ENCODE measurements at places on chromosomes 5 and 9.

GRCh38 chr9:137880160-137880975, 2.8 kb downstream of the CACNA1B start:
- DNase-seq, result no peak

- no peak for DNase-seq
Measured at GRCh38 chr5:38404667-38405276, 146.4 kb downstream of the EGFLAM start.

GRCh38 chr5:122936088-122936487, 90.7 kb downstream of the SNX24 start:
- DNase-seq, result no peak

- no peak for DNase-seq
Measured at GRCh38 chr5:80192507-80193241, 63.2 kb downstream of the SERINC5 start.

- peak; percentile 27 for DNase-seq
Measured at GRCh38 chr5:128084228-128085167, 932 bp downstream of the SLC12A2 start.

DNA sequence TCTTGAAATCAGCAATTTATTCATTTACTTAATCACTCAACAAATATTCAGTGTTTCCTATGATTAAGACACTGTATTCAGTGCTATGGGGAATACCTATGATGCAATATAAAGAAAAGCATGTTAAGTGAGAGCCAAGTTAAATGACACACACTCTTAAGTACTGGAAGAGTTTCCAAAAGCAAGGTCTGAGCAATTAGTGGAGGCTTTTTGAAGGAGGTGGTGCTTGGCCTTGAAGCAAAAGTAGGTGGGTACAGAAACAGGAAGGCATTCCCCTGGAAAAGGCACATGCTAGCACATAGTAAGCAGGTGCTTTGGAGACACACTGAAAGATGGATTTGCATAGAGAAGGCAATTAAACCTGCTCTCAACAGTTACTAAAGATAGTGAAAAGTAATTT, 4.0 kb downstream of the TSLP start:
- no peak for DNase-seq

DNA sequence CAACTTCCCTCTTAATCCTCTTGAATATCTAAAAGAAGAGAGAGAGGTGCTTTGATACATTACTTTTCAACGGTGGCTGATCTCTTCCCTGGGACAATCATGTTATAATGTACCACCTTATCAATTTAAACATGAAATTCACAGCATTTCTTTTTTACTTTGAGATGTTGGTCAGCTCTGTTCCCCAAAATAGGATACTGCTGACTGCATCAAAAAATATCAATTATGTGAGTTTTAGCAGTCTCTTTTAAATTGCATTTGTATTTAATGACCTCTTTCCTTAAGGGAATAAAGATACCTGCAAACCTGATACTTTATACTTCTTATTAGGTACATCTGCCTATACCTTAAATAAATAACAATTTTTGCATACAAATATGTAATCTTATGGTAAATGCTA, 58.4 kb upstream of the MARCHF11 start:
- no peak for DNase-seq

DNA sequence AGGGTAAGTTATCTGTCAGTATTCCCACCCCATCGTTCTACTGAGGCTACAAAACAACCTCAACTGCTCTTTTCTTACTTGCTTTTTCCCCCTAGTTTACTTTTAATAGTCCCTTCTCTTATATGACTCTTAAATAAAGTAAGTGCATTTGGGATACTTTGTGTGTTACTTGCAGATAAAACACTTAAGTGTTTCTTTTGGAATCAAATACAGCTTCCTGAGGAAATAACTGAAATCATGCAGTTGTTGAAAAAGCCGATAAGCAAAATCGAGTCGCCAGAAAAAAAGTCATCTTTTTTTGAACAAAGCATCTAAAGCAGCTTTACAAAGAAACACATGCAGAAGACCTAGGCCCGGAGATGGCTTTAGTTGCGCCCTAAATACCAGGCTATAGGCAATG, 53.5 kb upstream of the EPB41L4A start:
- no peak for DNase-seq

DNA sequence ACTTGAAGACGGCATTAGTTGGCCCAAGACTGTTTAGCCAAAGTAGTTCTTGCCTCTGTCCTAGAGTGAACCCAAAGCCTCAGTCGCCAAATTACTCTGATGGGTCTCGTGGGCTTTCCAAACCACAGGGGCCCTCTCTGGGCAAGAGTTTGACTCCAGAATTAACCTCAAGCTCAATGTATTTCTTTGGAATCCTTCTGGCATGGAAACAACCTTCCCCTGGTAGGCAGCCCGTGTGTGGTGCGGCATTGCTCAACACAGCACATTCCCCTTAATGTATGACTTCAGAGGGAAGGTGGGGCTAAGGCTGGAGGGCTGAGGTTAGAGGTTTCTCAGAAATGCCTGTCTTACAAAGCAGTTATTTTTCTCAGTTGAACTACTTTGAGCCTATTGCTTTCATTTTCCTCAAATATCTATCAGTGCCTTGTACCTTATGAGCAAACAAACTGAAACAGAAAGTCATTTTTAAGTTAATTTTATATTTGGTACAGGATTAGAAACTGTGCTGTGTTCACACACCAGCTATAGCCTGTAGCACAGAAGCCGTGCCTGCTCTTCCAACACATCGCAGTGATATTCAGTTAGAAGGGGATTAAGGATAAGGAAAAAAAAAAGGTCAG, 123.9 kb upstream of the HAPLN1 start:
- DNase-seq, result peak; percentile 67

GRCh38 chr5:156134216-156134615, 192.7 kb upstream of the SGCD start:
- no peak for DNase-seq

DNA sequence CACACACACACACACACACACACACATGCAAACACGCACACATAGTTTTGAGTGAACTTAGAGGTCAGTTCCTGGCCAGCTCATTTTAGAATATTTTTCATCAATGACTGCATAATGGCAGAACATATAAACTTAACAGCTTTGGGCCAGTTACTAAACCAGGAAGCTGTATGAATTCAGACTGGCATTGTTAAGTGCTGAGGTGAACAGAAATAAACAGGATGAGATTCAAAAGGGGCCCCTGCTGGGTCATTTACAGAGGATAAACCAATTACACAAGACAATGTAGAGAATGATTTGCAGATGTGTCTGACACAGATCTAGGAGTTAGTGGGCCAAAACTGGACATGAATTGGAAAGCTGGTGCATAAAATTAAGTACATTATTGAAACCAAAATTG, 44.6 kb downstream of the MARCHF11 start:
- no peak for DNase-seq

GRCh38 chr5:32027093-32027716, 146.9 kb downstream of the GOLPH3 start:
- DNase-seq, result no peak

GRCh38 chr5:132259069-132259851, 1.8 kb downstream of the PDLIM4 start:
- peak; percentile 64 for DNase-seq

- no peak for DNase-seq
Measured at GRCh38 chr9:98365781-98366180, 110.3 kb upstream of the TBC1D2 start.

GRCh38 chr5:175921061-175921730, 46.9 kb downstream of the THOC3 start:
- DNase-seq, result no peak

DNA sequence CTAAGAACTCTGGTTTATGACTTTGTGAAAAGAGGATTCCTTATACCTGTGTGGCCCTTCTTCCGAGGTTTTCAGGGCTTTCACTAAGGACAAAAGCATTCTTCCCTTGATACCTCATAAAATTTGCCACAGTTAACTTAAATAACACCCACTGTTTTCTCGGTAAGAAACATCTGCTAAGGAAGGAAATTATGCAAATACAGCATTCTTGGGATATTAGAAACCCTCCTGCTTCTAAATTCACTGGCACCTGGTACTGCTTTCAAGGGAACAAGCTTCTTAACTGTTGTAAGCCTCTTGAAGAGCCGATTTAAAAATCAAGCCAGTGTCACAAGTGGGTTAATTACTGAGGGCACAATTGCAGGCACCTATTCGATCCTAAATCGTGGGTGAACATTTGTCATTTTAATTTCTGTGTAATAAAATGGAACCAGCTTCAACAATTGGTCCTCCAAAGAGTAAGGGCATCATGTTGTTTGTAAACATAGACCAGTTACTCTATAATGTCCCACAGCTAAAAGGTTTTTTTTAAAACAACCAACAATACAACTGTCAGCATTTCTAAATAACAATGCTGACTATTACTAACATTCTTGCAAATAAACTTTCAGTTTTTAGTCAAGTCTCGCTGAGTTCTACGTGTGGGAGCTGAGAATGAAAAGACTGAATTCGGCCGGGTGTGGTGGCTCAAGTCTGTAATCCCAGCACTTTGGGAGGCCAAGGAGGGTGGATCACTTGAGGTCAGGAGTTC, 26.6 kb downstream of the AK3 start:
- DNase-seq, result no peak

DNA sequence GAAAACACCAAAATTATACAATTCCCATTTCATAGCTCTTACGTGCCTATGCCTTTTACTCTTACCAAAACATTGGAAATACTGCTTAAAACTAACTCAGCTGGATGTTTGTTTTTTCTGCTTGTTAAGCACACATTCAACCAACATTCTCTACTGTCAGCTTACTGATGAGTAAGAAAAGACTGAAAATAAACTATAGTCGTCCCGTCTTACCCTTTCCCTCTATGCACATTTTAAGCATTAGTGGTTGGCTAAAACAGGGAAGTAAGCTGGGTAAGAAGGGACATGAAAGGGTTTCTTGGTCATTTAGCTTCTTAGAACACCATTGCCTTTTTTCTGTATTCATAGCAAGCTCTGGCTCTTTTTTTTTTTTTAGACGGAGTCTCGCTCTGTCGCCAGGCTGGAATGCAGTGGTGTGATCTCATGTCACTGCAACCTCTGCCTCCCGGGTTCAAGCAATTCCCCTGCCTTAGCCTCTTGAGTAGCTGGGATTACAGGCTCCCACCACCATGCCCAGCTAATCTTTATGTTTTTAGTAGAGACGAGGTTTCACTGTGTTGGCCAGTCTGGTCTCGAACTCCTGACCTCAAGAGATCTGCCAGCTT, 232.1 kb upstream of the PCSK5 start:
- DNase-seq, result no peak

DNA sequence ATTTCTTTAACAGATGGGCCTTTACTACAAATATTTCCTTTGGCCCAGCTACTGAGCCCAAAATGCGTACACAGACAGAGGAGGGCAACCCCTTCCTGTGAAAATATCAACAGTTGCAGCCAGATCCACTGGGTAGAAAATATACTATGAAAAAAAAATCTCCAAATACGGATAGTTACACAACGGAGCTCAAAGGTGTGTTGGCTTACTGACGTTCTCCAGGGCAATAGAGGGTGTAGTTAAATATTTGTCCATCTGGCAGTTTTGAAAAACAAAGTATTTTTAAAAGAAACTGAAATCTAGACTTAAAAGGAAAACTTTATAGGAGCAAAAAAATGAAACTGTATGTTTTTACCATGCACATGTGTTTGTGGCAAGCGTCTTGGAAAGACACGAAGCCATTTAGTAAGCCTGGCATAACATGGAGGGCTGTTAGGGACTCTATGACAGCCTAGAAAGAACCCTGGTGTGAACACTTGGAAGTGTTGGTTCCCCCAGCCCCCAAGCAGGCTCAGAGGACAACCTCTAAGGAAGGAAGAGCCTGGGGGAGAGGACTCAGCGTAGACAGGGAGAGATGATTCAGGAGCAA, 157.8 kb upstream of the TRPM3 start:
- no peak for DNase-seq

- DNase-seq, result no peak
Measured at GRCh38 chr5:128949847-128950546, 15.3 kb upstream of the SLC27A6 start.

DNA sequence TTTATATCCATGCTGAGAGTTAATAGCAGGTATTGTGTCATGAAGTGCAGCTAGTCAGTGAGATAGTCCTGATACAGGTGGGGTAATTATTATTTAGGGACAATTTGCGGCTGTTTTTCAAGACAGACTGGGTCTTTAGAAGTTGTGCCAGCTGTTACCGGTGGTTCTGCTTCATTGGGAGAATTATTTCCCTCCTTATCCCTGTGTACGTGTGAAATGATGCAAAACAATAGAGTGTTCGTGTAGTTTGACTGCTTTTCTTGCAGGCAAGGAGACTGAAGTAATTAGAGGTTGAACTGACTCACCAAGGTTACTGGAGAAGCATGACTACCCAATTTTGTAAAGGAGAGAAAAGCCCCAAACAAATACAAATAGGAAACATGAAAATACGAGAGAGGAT, 101.7 kb downstream of the ARRDC3 start:
- DNase-seq, result no peak

DNA sequence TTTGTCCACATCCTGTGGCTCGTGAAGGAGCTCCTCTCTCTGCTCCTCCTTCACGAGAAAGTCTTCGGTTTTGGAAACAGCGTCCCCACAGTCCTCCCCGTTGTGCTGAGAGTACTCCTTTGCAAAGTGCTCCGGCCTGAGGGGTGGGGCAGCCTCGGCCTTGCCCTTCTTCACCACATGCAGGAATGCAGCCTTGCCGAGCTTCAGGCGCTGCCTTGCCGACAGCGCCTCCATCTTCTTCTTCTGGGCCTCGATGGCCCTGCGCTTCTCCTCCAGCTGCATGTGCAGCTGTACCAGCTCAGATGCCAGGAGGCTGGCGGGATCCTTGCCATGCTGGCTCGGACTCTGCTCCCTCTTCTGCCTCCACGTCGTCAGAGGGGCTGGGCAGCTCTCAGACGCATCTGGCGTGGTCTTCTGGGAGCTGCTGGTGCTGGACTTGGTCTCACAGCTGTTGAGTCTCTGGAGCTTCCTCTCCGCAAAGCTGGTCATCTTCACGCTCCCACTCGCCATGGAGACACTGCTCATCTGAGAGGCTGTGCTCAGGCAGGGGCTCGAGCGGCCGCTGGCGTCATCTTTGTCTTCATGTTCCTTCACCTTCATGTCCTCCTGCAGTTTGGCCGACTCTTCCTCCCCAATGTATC, 85.5 kb downstream of the CAMSAP1 start:
- DNase-seq, result no peak
